Activated CD8-positive, alpha-beta T cell treated with anti-CD3 and anti-CD28 coated beads for 36 hours (primary cell): ENCODE measurements at places on chromosomes 3 and 15. TPM values are rescaled to one million over a fixed set of nuclear protein-coding genes. Genes with fewer than 3 reads are reported as not detected.

DPH6 gene
- total RNA-seq = 12.9 TPM

GRCh38 chr15:90988296-90988695 is 6.0 kb downstream of the PRC1 start:
- no peaks in the 10 kb centered on the region for H3K27me3 ChIP-seq
- no peak for DNase-seq
- H3K4me3 ChIP-seq = no peak overlapping the region
- peaks cover 20% of the 10 kb centered on the region for H3K4me1 ChIP-seq
- H3K36me3 ChIP-seq = peaks cover 24% of the 10 kb centered on the region

GRCh38 chr3:184240384-184241140 is 8.2 kb downstream of the ALG3 start:
- DNase-seq = peak; percentile 35
- no peak overlapping the region for H3K27ac ChIP-seq
- H3K4me1 ChIP-seq = no peaks in the 10 kb centered on the region
- no peak overlapping the region for H3K4me3 ChIP-seq

DNA sequence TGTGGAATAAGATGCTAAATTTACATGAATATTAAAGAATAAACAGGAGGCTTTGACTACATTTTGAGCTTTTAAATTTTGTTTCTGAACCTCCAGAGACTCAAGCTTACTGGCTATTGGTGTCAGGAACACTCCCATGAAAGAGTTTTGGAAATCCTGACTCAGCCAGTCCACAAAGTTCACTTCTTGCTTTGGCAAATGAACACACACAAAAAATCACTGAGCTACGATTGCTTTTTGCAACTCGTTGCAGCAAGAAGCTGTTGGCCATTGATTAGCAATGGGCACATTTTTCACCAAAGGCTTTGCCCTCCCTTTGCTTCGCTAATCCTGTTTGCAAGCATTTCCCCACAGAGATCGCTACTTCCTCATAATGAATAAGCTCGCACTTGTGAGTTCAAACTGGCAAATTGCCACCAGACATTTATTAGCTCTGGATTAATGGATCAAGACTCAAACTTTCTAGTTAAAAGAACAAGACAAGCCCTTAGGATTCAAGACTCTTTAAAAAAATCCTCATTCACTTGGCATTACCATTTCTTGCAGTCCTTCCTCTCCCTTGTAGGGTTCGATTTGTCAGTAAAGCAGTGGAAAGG is 343.2 kb upstream of the ONECUT1 start:
- H3K27me3 ChIP-seq = no peaks in the 10 kb centered on the region
- DNase-seq = no peak
- H3K4me3 ChIP-seq = no peak overlapping the region
- no peak overlapping the region for H3K27ac ChIP-seq

DNA sequence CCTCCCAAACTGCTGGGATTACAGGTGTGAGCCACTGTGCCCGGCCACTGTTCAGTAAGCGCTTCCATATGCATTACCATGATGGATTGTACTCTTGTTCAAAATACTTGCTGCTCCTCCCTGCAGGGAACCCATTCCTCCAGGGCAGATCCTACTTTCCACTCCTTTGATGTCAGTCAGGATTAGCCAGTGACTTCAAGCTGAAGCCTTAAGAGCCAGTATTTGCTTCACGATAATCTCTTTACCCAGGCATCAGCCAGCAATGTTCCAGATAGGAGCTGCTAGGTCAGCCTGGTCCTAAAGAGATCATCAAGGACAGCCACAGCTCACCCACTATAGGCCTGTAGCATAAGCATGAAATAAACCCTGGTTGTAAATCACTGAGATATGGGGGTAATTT is 96.5 kb upstream of the UBE2E2 start:
- no peak for DNase-seq
- no peaks in the 10 kb centered on the region for H3K36me3 ChIP-seq
- no peaks in the 10 kb centered on the region for H3K27me3 ChIP-seq
- no peaks in the 10 kb centered on the region for H3K4me1 ChIP-seq

DNA sequence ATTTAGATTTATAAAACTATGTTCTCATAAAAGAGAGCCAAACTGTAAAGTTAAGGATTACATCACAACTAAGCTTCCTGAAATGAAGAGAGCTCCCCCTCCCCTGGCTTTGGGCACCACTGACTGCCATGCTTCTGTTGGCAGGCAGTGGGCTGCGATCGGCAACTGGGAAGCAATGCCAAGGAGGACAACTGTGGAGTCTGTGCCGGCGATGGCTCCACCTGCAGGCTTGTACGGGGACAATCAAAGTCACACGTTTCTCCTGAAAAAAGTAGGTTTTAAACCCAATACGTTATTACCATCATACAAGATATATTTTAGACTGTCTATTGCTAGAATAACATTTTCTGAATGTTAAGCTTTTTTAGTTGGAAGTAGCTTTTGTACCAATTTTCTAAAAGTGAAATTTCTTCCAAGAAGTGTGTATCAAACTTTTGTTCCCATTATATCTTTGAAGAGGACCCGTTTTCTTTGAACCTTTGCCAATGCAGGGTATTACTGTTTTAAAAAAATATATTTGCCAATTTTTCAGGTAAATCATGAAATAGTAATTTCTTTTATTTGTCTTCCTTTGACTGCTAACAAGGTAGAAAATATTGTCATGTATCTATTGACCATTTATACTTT is 184.1 kb downstream of the ADAMTSL3 start:
- no peak overlapping the region for H3K27ac ChIP-seq
- H3K27me3 ChIP-seq = peaks cover 5% of the 10 kb centered on the region
- DNase-seq = peak; percentile 20
- H3K4me3 ChIP-seq = no peak overlapping the region
- H3K36me3 ChIP-seq = no peaks in the 10 kb centered on the region
- H3K4me1 ChIP-seq = no peaks in the 10 kb centered on the region

GRCh38 chr3:22886439-22887068 is 316.6 kb upstream of the UBE2E2 start:
- no peaks in the 10 kb centered on the region for H3K36me3 ChIP-seq
- H3K4me1 ChIP-seq = no peaks in the 10 kb centered on the region
- H3K4me3 ChIP-seq = no peak overlapping the region
- peaks cover 4% of the 10 kb centered on the region for H3K27me3 ChIP-seq
- H3K27ac ChIP-seq = no peak overlapping the region

GRCh38 chr15:100733101-100733842 is 130.9 kb downstream of the ASB7 start:
- no peak overlapping the region for H3K27ac ChIP-seq
- H3K27me3 ChIP-seq = no peaks in the 10 kb centered on the region
- DNase-seq = no peak
- H3K36me3 ChIP-seq = no peaks in the 10 kb centered on the region

GRCh38 chr3:150180334-150180733 is 209.6 kb upstream of the PFN2 start:
- no peaks in the 10 kb centered on the region for H3K4me1 ChIP-seq
- H3K36me3 ChIP-seq = no peaks in the 10 kb centered on the region
- H3K27me3 ChIP-seq = peaks cover 3% of the 10 kb centered on the region

- H3K27me3 ChIP-seq = no peaks in the 10 kb centered on the region
- no peaks in the 10 kb centered on the region for H3K4me1 ChIP-seq
- H3K36me3 ChIP-seq = peaks cover 6% of the 10 kb centered on the region
- no peak overlapping the region for H3K27ac ChIP-seq
- no peak for DNase-seq
Measured at GRCh38 chr15:99873451-99873850, 140.2 kb upstream of the LYSMD4 start.
